Hematopoietic multipotent progenitor cell (in vitro differentiated cells): ENCODE measurements at places on chromosomes 1 and 21.

DNA sequence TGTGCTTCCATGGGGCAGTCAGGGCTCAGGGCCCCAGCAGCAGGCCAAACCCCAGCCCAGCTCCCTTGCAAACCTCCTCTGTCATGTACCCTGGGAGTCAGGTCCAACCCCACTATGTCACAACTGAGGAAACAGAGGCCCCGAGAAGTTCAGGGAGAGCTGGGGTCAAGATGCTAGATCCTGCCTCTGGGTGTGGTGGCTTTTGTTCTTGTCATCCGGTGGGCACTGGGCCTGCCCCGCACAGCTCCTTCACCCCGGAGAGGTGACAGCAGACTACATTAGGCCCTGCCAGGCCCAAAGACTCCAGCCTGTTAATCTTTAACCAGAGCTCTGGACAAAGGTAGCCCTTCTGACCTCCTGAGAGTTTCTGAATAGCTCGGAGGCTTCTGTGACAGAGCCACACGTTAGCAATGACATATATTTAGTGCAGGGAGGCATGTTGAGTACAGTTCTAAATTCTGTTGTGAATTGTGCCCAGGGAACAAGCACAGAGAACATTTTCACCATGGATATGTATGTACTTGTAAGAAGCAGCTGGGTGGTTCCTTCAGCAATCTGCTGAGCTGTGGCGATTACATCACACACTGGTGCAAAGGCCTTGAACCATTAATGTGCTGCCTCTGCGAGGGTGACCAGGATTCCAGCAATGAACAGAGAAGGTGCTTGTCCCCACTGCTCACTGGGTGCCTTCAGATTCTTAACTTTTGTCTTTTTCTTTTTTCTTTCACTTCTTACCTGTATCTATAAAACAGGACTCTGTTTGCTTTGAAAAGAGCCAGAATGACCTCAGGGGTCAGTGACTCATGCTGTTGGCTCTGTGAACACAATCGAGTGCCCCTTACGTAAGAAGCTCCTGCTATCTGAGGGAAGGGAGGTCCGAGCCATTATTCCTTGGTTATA, 102.8 kb downstream of the RHOU start:
- DNase-seq, result no peak

DNA sequence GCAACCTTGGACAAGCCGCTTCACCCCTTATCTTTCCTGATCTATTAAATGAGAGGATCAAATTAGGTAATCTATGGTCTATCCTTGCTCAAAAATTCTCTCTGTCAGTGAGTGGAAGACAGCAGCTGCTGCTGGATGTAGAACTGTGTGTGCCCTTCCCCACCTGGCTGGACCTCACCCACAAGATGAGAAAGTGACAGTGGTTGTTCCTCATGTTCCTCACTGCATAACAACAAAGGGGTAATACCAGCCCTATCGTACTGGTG, 16.9 kb downstream of the SSR2 start:
- DNase-seq, result no peak

GRCh38 chr1:180163041-180163440, 8.4 kb downstream of the QSOX1 start:
- DNase-seq, result no peak

DNA sequence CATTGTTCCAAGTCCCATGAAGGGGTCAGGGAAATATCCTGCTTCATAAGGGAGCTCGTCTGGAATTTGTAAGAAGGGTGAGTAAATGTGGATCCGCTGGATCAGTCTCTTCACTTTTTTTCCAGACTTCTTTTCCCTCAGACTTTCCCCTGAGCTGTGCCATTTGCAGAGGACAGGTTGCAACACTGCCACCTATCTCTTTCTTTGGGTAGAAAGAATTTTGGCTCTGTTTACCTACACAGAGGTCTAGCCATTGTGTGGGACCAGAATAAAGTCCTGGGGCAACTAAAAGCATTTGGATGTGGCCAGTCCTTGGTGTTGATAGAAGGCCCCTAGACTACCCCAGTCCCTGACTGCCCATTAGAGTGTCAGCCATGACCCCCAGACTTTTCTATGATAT, 1146.7 kb upstream of the PRMT6 start:
- no peak for DNase-seq

DNA sequence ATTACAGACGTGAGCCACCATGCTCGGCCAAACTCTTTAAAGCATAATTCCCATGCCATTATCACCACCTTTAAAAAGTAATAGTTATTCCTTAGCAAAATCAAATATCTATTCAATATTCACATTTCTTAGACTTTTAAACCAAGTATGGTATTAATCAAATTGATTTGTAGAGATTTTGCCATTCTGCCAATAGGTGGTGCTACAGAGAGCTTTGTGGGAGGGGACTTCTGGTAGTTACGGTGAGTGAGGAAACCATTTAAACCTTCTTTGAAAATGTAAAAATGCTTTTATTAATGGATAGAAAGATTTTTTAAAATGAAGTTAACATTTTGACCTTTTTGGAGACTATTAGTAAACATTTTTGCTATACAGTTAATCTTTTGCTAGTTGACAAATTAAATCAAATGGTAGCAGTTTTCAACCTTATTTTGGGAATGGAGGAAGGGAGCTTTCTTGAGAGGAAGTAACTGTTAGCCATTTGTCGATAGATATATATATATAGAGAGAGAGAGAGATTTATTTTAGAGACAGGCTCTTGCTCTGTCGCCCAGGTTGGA, 19.3 kb downstream of the IARS2 start:
- no peak for DNase-seq

DNA sequence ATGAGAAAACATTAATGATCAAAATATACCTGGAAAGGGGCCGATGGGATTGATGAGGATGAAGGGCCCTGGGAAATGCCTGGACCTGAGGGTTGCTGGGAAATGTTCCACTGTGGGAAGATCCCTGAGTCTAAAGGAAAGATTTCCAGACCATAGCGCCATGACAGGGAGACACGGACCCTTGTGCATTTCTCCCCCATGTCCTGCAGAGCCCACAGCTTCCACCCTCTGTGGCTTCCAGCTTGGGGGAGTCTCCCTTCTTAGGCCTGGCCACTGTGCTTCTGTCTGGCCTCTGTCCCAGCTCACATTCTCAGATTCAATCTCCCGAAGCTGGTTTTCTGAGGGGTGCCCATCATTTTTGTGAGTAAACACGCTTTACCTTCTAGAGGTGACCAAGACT, 1.0 kb upstream of the PRAMEF12 start:
- DNase-seq, result no peak

- DNase-seq, result no peak
Measured at GRCh38 chr1:228228601-228229074, 20.8 kb downstream of the OBSCN start.

DNA sequence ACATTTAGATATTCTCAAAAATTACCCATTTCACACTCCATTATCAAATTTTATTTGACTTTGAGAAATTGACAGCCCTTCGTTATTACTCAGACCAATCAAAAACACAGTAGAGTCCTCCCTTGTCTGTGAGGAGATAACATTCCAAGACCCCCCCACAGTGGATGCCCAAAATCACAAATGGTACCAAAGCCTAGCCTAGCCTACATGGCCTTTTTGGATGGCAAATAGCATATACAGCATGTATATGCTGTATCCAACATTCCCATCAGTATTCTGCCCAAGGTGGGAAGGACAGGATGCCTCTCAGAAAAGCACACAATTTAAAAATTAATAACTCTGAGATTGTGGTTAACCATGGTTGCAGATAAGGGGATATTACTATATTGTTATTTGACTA, 17.3 kb downstream of the SFPQ start:
- no peak for DNase-seq

GRCh38 chr21:37367336-37367702, 746 bp downstream of the DYRK1A start:
- no peak for DNase-seq
